ENCODE measurements at places on chromosomes 16 and 17.

DNA sequence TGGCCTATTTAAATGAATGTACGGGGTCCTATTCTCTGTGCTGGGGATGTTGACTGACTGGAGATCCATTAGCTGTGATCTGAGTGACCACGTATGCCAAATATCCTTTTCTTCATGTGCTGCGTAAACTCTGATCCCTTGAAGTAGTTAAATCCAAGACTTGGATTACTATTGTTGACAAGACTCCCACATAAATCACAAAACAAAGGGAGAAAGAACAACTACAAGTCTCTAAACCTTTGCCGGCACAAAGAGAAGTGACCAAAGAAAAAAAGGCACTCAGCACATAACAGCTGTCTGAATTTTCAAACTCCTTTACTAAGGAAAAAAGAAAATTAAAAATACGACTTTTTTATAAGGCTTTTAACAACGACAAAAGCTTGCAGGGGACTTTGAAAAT is 559.9 kb upstream of the CDH8 start:
- DNase-seq: no peak

DNA sequence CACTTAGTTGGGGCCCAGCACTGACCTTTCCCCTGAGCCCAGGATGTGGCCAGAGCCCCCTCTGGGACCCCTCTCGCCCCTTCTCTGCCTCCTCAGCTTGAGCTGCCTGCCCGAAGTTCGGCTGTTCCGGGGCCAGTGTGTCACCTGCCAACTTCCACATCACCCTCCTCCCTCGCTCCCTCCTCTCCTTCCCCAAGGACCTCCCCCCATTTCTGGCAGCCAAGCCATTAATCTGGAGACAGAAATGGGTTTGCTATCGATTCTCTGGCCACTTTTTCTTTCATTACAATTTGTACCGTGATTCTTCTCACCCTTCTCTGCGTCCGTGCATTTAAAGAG is 8.8 kb upstream of the ADAM11 start:
- DNase-seq: no peak

DNA sequence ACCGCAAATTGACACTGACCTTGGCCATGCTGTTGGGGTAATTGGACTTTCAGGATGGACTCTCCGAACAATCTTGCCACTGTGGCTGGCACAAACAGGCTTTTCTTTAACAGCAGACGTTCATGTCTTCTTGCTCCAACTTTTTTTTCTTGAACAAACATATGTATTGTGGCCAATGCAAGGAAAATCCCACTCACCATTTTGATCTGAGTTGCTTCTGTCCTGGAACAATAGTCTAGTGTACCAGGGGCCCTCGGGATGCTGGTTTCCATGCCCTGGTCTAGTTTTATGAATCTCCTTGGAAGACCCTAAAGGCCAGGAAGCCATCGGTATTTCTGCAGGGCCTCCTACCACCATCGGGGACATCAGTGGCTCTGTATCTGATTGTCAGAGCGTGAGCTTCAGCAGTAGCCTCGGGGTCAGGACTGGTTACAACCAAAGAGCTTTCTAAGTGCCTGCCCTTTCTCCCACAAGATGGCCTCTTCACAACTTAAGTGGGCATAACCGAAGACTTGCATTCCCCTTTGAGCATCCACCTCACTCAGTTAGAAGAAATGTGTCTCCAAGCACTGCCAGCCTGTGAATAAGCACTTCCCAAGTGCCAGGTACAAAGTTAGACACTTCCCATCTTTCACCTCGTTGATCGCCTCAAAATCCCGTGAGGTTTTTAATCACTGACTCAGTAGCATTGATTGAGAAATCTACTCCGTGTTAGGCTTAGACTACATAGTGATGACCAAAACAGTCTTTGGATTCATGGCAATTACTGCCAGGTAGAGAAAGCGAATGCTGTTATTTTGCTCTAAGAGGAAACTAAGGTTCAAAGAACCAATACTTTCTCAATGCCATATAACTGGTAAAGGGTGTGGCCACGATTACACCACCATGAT is 87.0 kb upstream of the TBX2 start:
- DNase-seq: no peak

DNA sequence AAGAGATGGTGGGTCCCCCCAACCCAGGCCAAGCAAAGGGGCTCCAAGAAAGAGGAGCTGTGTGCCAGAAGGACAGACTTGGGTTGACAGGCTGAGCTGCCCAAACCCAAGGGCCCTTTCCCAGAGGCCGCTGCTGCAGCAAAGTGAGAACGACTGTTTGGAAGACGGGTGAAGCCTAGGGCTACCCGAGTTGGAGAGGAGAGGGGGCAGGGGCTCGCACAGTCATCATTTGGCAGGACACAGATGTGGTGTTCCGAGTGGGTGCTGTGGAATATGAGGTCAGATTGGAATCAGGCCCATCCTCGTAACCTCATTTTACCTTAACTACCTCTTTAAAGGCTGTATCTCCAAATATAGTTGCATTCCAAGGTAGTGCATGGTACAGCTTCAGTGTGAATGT is 5.3 kb upstream of the MFAP4 start:
- DNase-seq: no peak

DNA sequence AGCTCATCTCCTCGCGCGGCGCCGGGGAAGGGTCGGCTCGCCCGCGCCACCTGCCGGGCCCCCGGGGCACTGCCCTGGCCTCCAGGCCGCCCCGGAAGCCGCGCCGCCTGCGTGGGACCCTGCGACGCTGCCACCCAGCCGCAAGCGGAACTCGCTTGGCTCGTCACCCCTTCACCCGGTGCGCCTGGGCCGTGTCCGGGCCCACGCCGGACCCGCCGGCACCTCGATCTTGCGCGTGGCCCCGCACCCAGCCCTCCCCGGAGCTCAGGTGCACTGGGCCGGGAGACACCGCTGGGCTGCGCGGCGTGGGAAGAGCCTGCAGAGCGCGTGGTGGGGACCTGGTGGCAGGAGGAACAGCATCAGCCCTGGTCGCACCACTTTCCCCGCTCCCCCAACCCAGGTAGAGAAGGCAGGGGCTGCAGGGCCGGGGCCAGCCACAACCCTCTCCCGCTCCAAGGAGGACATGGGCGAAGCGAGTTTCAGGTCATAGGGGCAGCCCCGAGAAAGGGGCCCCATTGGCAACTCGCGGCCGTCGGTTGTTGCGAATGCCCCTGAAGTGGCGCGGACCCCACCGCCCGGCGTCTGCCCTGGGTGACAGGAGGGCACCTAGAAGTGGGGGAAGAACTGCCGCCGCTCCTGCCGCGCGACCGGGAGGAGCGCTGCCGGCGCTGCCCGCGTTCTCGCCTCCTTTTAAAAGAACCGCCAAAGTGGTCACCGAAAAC is 363 bp upstream of the MIF4GD start:
- peak; percentile 68 for DNase-seq

DNA sequence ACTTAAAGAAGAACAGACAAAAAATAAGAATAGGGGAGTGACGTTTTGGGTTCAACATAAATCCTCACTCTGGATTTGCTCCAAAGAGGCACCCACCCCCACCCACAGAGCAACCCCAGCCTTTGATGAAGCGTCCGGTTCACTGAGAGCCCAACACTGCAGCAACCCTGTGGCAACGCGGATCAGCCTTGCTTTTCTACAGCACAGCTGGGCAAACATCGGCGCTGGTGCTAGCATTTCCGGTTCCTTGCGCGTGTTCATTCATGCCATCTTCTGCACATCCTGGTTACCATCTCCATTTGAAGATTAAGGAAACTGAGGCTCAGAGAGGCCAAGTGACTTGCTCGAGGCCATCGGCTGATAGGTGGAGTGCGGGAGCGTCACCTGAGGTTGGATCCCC is 8.7 kb upstream of the GINS2 start:
- no peak for DNase-seq

Measured in stimulated activated CD8-positive, alpha-beta memory T cell treated with anti-CD3 and anti-CD28 coated beads, Interleukin-7, amount 100 ng/mL, for 24 hours (primary cell).